Femur (tissue), 1 donor: ENCODE measurements at places on chromosomes 2 and 18.

- no peak for DNase-seq
Observed at GRCh38 chr18:28108254-28108653, 68.7 kb downstream of the CDH2 start.

- no peak for DNase-seq
Observed at GRCh38 chr2:45567288-45567963, 43.6 kb downstream of the SRBD1 start.

- DNase-seq: no peak
Observed at GRCh38 chr2:105857076-105857740, 112.5 kb downstream of the NCK2 start.

GRCh38 chr2:113225263-113226259, 51.8 kb downstream of the PSD4 start:
- peak; percentile 71 for DNase-seq

DNA sequence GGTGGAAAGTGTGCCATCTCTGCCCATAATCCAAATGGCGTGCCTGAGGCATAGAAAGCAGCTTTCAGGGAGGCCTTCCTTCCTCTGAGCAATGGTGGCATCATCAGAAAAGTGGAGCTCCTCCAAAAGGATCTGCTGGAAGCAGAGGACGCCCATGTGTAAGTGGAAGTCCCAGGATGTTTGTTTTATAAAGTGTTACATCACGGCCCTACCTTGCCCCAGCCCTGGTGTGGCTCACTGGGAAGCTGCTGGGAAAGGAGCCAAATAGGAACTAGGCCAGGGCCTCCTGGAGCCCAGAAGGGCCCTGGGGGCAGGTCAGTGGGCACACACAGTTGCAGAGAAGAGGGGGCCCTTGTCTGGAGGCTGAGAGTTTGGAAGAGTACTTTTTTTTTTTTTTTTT, 4.2 kb upstream of the ODC1 start:
- no peak for DNase-seq

DNA sequence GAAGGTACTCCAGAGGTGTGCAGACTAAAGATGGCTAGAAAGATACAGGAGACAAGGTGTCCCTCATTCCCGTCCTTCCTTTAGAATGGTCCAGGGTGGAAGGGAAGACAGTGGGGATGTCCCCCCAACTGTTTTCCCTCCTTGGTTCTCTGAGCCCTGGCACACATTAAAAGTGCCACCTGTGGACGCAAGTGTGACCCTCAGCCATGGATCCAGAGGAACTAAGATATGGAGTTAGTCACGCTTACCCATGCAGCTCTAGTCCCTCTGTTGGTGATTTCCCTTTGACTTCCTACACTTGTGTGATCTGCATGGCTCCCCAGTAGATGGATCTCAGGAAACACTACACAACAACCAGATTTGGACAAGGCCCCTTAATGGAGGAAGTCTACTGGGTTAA, 113.1 kb upstream of the SRD5A2 start:
- no peak for DNase-seq

- no peak for DNase-seq
Observed at GRCh38 chr2:8259841-8260178, 422.0 kb upstream of the ID2 start.

GRCh38 chr2:74850496-74851190, 16.7 kb downstream of the HK2 start:
- DNase-seq: no peak

DNA sequence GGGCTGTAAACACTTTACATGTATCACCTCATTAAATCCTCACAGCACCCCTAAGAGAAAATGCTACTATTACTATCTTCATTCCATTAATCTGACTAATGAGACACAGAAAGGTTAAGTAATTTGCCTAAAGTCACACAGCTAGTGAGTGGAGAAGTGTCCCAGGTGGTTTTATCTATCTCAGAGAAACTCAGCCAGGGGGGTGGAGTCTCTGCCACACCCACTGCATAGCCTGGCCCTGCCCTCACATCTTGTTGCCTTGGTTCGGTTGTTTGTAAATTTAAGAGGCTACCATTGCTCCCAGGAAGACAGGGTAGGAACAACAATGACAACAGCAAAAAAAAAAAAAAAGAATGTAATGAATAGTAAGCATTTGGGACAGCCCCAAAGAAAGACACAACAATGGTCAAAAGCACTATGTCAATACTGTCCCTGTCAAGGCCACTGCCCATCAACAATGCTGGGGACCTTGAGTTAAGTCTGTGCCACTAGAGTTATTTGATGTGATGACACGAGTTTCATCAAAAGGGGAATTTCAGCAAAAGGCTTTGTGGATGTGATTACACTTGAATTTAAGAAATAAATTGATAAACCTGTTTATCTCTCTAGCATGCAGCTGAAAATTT, 17.5 kb downstream of the CYRIA start:
- no peak for DNase-seq

DNA sequence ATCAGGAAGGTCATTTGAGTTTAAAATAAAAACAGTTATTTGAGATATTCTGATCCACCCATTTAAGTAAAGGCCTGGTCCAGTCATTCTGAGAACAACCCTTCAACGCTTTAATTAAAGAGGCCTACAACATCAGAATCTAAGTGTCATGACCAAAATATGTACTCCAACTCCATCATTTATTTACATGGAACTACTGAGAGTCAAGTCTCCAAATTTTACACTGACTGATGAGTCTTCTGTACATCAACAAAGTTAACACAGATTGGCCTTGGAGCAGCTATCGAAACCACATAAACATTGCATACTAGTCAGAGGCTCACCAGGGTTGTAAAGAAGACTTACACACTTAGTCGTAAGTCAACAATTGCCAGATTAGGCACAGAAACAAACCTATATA, 37.1 kb downstream of the PIEZO2 start:
- DNase-seq: no peak

- DNase-seq: no peak
Observed at GRCh38 chr2:65437392-65438135, 5.2 kb upstream of the SPRED2 start.
